ENCODE measurements at places on chromosomes 5 and 9.

DNA sequence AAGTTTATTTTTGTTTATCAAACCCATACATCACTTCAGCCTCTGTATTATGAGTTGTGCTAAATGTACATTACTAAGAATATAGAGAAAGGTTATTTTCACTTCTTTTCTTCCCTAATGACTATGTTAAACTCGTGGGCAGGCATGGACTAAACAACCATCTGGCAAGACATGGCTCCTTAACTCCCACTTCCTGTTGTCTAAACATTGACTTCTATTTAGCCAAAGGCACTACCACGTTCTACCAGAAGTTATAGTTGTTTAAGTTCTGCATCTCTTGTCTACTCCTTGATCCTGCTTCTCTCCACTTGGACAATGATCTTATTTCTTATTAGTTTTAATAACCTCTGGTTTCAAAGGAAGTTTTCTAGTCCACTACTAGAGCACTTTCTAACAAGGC is 136.1 kb downstream of the MACIR start:
- no peak for DNase-seq

DNA sequence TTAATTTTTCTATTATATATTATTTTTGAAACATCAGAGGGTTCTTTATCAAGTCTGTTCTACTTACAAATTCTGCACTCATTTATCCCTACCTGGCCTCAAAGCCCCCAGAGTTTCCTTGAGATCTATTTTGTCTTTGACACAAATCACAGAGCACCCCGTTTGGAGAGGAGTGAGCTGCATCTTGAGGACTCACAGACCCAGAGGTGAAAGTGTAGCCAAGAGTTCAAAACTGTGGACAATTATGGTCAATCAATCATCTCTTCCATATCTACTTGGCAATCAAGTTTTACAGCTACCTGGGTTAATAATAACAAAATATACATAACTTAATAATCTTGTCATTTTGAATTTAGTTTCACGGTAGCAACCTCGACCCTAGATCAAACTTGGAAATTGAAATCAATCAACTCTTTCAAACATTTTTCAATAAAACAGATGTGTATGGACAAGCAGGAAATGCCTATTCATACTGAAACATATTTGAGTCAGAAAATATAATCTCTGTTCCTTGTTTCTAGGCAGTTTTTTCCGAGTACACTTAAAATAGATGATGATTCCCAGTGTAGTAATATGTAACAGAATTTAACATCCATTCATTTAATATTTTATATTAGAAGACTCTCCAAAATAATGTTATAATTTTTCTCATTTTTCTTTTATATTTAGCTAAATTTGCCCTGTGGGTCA is 13.7 kb upstream of the SYK start:
- no peak for DNase-seq

DNA sequence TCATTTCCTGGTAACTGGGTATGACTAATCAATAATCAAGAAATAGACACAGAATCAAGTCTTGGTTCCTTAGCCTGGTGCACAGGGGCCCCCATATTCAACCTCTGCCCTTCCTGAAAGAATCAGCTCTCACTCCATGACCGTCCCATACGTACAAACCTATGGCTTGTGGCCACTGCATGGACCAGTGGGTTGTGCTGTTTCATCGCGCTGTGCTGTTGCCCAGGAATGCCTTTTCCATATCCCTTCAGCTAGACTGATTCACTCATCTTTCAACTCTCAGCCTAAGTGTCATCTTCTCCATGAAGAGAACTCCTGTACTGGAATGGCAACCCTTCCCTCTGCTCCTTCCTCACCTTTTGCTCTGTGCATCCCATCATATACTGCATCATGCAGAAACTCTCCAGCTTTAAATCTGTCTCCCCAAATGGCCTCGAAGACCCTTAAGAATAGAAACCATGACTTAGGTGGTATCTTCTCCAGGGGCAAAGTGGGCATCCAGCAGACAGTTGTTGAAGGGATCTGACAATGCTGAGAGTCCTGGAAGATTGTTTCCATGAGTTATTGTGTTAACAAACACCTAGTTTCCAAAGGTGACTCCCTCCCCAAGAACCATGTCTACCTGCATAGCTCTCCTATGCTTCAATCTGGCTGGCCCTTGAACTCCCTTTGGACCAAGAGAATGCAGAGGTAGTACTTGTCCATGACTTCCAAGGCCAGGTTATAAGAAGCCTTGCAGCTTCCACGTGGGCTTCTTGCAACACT is 180.8 kb downstream of the ACTL7B start:
- no peak for DNase-seq

DNA sequence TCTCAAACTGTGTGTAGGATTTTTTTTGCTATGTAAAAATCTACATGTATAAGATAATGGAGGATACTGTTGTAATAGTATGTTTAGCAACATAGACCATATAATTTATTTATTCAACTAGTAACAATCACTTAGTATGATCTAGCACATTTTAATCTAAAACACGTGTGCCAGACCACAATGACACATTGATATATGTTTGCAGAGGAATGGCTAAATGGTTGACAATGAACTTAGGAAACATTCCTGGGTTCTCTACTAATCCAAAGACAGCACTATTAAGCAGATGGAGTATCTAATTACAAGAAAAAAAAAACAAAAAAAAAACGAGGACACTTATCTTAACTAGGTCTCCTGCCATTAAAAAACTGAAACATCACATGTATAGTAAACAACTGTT is 261.7 kb upstream of the PAPPA start:
- no peak for DNase-seq

GRCh38 chr5:141512911-141513626 is 24.2 kb downstream of the PCDHGC5 start:
- DNase-seq, result peak; percentile 27

- DNase-seq, result no peak
These were observed 94.7 kb upstream of the IFNK start for GRCh38 chr9:27429436-27429835.

- DNase-seq, result no peak
These were observed 24.7 kb downstream of the ZFR start for GRCh38 chr5:32419791-32420190.

DNA sequence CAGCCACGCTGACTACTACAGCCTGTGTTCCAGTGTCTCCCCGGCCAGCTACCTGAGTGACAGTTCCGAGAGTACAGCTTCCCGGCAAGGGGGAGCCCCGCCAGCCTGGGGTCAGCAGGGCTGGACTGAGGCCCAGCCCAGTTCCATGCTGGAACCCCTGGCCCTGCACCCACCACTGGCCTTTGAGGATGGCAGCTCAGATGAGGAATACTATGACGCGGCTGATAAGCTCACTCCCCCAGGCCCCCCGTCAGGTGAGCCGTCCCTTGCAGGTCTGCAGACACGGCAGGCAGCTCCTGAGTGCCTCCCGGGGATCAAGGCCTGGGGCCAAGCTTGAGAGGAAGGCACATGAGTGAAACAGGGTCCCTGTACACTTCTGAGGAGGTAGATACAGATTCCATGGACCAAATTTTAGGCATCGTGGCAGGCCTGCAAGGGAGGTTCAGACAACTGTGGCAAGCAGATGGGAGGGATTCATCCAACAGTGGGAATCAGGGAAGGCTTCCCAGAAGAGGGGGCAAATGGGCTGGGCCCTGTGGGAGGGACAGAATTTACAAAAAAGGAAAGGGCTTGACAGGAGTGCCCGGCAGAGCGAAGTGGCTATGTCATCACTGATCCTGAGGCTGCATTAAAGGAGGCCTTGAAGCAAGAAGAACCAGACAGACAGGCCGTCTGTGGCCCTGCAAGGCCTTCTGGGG is 12.8 kb upstream of the TRMT10B start:
- no peak for DNase-seq

DNA sequence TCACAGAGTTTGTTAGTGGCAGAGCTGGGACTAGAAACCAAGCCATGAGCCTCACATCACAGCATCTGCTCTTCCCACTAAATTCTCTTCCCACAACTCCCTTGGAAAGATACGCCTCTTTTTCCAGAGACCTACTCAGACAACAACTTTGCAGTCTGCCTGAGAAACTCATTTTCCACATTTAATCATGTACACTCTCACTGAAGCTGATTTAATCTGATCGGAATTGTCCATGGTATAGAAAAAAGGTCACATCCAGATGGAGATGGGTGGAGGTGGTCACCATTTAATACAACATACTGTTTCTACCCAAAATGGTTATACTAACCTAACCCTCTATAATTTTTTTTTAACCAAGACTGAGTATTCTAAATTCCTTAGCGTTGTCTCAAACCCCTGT is 366.2 kb downstream of the ENC1 start:
- no peak for DNase-seq

DNA sequence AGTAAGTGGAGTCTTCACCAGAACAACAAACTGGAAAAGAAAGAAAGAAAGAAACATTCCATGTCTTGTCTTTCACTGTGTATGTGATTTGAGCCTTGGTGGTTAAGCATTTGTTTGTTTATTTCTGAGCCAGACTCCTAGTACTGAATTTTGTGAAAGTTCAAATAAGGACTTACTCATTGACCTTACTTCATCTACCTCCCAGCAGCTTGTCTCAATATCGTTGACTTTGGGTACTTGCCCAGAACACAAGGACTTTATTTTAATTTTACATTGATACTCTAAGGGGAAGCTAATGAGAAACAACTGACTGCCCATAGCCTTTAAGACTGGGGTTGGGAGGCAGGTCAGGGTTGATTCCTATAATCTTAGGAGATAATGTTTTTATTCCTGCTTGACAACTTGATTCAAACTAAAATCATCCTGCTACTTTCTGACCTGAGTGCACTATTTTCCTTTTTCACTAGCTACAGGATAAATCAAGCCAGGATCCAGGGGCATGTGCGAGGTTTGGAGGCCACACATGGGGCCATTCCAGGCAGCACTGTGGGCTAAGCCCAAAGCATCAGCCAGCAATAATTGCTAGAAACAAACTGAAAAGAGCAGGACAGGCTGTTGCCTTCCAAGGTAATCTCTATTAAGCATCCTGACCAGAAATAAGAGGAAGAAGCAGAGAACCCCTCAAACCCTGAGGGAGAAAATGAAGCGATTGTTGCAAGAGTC is 138.9 kb upstream of the RUSC2 start:
- DNase-seq, result no peak

DNA sequence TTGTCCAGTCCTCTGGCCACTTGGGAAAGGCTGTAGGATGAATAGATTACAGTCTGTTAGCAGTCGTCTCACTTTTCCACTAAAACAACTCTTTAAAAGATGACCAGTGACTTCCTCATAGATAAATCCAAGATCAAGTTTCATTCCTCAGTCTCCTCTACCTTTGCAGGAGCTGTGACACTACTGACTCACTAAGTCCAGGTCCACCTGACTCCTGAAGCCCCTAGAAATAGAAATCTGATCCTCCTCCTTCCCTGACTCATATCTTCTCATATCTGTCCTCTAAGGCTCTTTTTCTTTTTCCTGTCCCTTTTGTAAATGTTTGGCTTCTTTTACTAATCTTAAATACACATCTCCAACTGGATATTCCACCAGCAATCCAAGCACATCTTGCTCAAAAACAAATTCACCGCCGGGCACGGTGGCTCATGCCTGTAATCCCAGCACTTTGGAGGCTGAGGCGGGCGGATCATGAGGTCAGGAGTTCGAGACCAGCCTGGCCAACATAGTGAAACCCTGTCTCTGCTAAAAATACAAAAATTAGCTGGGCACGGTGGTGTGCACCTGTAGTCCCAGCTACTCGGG is 2.6 kb downstream of the CCDC125 start:
- DNase-seq, result no peak

DNA sequence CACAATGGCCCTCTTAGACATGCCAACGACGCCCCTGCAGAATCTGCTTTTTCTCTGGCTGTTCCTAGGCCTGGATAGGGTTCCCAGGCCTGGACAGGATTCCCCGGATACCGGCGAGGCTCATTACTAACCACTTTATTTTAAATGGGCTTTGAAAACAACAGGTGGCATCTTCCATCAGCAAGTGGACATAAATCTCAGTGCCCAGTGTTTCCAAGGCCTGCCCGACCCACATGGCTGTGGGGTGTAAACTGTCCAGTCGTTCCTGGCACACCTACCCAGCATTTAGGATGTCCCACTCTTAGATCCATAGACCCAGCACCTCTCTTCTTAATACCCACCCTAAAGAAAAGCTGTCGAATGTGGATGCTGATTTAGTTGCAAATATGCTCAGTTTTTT is 896 bp downstream of the CMBL start:
- DNase-seq, result peak; percentile 15

DNA sequence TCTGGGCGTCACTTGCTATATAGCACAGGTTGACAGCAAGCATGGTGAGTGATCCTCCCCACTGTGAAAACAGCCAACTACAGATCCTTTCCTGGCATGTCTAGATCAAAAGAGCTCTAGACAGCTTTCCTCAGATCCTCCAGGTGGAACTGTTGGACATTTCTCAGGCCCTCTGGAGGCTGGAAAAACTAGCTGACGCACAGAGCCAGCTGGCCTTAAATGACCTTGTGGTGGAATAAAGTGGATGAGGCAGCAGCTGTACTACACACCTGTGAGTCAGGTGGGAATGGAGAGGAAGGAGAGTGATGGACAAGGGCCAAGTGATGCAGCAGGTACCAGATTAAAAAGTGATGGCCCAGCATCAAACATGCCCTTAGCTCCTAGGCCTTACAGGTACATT is 172.7 kb downstream of the TRIM32 start:
- DNase-seq, result peak; percentile 73

DNA sequence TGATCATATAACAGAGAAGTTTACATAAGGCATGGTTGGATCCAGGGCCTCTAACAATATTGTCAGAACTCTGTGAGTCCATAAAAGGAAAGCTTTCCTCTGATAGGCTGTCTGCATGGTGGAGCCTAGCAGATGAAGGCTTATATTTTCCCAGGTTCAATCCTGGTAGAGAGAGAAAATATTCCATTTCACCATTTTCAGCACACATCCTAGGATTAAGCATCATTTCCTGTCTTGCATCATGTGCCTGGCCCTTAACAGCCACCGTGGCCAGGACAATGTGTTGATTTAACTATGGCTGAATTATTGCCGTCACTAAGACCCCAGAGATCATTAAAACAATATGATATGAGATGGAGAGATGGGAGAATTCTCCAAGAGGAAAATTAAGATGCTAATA is 90.9 kb upstream of the GRIA1 start:
- DNase-seq, result no peak

- DNase-seq, result no peak
These were observed 162.6 kb upstream of the ADAMTS16 start for GRCh38 chr5:4977416-4978110.

GRCh38 chr5:141783005-141783946 is 94.9 kb downstream of the PCDH1 start:
- DNase-seq, result no peak

GRCh38 chr9:3137347-3137695 is 293.4 kb upstream of the PUM3 start:
- no peak for DNase-seq

- DNase-seq, result no peak
These were observed 1.1 kb downstream of the CYFIP2 start for GRCh38 chr5:157267025-157267424.

GRCh38 chr5:139795074-139796001 is at the start of gene PSD2:
Gene PSD2, plus strand, starts transcription at chr5:139795808. Its CDS starts 13,633 bp downstream, at chr5:139809441.
- DNase-seq, result peak; percentile 4

DNA sequence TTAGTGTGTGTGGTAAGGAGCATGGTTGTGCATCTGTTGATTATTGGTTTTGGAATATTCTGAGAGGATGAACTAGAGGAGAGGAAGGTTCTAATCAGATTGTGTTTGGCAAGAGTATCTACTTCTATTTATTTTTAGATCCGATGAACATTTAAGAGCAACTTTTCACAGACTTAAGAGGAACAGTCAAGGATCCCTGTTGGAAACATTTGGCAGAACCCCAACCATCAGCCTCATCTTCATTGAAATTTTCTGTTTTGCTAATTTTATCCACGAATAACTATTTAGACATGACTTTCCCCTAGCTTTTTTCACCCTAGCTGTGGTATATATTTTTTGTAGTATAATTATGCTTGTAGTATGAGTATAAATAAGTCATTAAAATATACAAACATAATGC is 868.5 kb downstream of the MAT2B start:
- no peak for DNase-seq

- no peak for DNase-seq
These were observed 15.6 kb upstream of the EPB41L4A start for GRCh38 chr5:112434641-112435040.
